ENCODE measurements at places on chromosomes 7 and 10. TPM values are rescaled to one million over a fixed set of nuclear protein-coding genes. Genes with fewer than 3 reads are reported as not detected.

GIMAP8 gene
- 9.6 TPM for total RNA-seq

NKX6-2 gene
- total RNA-seq, result 0.49 TPM

DNA sequence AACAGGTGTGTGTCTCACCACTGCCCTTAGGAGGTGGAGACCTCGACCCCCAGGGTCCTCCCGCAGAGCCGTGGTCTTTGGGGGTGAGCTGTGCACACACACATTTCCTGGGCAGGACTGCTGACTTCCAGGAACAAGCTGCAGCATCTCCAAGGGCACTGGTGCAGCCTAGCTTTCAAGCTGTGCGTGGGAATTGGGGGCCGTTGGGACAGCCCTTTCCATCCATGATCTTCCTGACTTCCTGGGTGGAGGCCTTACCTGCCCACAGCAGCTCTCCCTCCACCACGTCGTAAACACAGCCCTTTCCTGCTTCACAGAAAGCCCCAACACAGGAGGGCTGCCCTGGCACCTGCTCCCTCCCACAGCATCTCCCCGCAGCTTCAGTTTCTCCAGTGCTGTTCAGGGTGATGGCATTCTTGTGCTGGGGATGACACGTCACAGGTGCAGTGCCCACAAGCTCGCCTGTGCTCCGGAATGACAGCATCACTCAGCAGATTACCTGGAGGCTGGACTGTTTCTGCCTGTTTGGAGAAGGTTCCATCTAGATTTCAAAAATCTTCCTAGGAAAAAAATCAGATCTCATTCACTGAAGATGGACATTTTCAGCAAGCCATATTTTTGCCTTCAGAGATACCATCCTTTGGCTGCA is 208.0 kb upstream of the PPP2R2D start:
- DNase-seq, result no peak

DNA sequence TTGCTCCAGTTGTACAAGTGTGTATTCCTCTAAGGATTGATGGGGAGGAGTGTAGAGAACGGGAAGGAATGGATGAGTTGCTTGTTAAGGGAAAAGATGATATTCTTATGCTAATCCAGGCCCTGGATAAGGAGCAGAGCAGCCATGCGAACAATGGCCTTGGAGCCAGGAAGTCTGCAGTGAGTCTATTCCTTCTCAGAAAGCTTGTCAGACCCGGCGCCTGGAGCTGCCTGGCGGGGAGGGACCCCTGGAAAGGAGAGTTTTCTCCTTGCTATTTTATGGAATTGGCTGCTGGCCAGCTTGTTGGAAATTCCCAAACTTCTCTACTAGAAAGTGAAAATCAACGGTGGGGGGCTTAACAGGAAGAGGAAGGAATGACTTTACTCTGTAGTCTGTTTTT is 89.1 kb downstream of the MMRN2 start:
- DNase-seq, result no peak
